ENCODE measurements at places on chromosomes 7 and 10. TPM values are rescaled to one million over a fixed set of nuclear protein-coding genes. Genes with fewer than 3 reads are reported as not detected.

DNA sequence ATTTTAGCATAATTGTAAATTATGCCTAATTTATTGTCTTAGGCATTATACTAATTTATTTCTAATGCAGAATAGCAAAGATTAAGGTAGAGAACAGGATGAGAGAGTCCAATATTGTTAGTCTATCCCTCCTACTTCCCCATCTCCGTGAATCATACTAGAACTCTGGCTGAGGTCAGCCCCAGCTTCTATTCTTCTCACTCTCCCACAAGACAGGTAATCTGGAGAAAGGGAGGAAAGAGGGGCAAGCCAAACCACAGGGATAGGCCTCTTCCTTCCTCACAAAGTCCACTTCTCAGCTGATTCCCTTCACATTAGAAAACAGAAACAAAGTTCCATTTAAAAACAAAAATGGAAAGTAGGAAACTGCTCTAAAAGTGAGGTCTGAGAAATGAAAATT is 117.5 kb upstream of the LAMB4 start:
- no peak for ATAC-seq

Gene LRCH4
- total RNA-seq = 96.4 TPM

DNA sequence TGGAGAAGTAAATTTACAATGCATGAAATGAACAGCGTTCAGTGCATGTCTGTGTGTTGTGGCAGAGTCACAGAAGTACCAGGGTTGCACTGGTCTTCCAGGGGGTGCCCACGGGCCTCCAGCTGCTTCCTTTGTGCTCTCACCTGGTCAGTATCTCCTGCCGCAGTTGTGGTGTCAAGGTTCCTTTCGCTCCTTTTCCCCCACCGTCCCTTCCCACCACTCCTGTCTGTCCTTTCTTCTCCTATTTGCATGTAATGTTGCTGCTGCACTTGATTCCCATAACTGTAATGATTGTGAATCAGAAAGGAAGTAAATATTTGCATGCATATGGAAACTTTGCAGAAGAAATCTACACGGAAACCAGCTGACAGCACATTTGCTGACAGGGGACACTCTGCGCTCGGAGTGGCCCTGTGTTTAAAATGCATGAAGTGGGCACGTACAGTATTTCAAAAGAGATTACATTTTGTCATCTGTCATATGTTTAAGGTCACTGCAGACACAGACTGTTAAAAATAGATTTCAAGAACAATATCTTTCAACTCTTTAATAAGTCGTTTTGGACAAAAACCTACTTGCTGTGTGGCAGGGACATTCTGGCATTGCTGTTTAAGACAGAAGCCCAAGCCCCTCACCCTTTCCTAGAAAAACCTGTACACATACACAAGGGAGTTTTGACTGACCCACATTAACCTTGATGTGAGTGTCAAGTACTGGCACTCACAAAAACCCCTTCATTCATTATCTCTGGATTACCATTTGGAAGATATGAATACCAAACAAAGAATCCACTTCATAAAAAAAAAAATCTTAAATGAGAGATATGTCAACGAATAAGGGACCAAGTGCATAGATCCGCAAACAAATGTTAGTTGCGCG is 336.7 kb upstream of the KLF6 start:
- peak; percentile 82 for ATAC-seq

GRCh38 chr7:155791836-155792235 is 20.4 kb downstream of the SHH start:
- ATAC-seq = no peak

Gene ZNF485
- total RNA-seq = 3.8 TPM

DNA sequence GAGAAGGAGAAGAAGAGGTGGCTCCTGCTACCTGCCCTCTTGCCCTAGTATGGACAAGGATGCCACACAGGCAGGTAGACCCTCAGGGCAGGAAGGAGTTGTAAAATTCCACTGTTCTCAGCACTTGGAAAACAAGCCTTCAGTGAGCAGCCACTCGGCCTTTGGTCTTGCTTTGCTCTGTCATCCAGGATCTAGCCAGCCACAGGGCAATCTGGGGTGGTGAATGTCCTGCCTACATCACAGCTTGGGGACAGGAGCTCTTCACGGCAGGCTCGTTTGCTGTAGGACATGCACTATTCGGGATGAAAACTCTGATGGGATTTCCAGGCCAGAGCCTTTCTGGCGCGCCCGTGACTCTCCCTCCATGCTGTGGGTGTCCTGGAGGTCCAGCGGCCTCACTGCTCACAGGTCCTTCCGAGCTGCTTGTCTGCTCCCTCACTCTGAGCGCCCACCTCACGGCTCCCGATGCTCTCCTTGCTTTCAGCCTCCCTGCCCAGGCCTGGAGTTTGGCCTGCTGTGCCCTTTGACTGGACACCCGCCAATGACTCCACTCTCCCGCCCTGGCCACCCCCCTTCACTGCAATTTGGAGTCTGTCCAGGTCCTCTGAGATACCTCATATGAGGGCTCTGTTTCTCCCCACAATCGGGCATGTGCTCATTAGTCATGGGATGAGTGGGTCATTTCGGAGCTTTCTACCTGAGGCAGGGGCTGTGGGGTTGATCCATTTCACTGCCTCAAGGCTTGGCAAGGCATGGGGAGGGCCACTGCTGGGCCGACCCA is 227.2 kb upstream of the GRB10 start:
- ATAC-seq = no peak

Gene TFPI2
- 0.42 TPM for total RNA-seq

DNA sequence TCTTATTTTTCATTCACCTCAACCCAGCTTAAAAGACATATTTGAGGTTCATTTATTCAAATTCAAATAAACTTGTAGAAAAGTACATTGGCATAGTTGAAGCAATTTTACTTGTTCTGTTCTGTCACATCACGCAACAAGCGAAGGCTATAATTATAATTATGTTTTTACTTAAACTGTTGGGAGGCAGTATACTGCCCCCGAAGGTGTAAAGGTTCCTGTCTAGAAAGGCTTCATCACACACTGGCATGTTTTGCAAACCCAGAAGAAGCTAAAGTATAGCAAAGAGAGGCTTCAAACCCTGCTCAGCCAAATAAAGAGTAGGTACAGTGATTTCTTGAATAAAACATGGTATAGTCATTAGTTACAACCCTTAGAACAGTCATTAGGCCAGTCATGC is 62.6 kb downstream of the CDCA7L start:
- no peak for ATAC-seq

DNA sequence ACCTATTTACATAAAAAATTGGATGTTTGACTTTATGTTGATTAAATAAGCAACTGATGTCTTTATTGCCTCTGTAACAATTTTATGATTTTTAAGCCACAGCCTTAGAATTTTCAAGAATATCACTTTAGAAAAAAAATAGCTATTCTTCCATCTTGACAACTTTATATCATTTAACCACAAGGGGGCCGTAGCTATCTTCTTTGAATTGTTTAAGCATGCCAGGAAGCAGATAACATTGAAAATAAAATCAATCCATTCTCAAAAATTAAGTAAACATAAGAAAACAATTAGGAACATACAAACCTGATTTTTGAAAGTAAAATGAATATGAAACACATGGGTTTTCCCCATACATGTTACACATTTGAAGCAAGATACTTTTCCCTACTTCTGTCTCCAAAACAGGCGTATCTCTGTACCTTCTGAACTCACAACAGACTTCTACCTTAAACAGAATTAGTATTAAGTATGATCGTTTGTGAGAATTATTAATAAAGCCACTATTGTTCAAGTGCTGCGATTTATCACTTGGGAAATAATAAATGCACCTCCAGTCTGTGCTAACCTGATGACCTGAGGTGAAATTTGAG is 209.0 kb downstream of the CACNA2D1 start:
- no peak for ATAC-seq

GRCh38 chr7:124681946-124682345 is 83.6 kb downstream of the GPR37 start:
- ATAC-seq = no peak

DNA sequence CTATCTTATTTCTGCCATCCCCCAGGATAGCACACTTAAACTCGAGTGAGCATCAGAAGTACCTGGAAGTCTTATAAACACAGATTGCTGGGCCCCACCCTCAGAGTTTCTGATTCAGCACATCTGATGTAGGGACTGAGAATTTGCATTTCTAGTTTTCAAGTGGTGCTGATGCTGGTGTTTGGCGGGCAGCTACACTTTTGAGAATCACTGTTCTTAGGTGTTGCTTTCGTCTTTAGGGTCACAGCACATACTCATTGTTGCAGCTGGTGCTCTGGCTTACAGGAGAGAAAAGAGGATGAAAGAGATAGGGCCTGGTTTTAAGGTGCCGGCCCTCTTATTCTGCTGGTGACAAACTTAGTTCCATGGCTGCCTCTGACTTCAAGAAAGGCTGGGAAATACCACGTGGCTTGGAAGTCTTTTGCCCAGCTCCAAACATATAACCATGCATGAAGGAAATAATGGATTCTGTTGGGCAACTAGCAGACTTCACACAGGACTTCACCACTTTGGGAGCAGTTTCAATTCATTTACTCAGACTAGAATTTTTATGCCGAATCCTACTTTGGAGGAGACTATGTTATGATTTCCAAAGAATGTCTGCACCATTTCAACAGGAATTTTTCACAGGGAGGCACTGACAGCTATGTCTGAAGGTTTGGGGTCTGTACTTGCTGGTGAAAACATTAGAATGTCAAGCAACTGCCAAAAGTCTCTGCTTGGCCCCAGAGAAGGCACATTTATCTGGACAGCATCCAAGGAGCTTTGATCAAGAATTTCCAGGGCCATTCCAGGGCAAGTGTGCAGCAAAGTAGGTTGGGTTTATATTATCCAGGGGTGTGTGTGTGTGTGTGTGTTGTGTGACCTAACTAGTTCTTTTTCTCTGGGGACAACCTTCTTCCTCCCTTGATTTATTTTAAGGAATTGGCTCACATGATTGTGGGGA is 6.9 kb upstream of the MINDY4 start:
- ATAC-seq = peak; percentile 14

Gene NYAP1
- total RNA-seq = 0.15 TPM

DNA sequence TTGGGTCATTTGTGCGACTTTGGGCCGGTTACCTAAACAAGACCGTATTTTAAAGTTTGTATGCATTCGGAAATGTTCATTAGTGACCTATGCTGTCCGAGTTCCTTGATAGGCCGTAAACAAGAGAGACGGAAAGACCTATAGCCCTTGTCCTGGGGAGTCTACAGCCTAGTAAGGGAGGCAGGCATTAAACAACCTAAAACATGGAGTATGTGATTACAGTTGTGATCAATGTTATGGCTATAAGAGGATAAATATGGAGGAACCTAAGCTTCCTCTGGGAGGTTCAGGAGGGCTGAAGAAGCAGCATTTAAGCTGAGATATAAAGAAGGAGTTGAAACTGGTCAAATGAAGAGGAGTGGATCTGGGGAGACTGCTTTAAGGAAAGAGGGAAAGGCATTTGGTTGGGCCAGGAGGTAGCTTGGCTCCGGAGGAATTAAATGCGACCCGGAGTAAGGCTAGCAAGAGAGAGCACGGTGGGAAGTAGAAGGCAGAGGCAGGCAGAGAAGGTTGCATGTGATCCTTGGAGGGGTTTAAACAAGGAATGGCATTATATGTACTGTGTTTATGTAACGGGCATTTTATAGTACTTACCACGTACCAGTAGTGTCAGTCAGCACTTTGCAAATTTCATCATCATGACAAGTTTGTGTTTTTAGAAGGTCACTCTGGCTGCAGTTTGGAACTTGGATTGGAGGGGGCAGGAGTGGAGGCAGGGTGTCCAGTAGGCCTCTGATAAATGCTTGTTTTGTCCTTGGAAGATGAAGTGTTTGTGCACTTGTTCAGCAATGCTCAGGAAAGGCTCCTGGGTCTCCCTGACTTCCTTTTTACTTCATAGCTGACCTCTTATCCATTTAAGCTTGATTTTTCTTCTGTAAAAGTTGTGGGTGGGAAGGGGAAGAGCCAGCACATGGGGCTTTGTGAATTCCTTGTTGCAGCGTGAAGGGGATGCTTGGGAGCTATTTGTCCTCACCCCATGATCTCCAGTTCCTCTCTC is 1.0 kb upstream of the AVPI1 start:
- ATAC-seq = no peak

- no peak for ATAC-seq
Observed at GRCh38 chr10:126119599-126119998, 223.2 kb downstream of the FANK1 start.

Gene FGFR2
- total RNA-seq = not detected

DNA sequence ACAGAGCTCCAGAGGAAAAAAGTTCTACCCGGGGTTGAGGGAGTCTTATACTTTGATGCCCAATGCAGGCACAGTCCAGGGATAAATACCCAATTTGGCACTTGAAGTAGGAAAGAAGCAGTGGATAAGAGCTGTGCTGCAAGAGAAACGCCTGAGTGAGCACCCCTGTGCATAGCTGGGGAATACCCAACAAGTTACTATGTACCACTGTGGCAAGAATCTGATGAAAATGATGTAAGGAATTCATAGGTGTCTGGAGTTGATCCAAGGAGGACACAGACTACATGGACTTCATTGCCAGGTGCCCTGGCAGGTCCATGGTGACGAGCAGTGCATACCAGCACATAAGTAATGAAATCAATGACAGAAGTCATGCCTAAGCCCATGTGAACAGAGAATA is 183.7 kb upstream of the FEZF1 start:
- ATAC-seq = no peak

- ATAC-seq = no peak
Observed at GRCh38 chr10:110399106-110399964, 94.6 kb upstream of the SMNDC1 start.

DNA sequence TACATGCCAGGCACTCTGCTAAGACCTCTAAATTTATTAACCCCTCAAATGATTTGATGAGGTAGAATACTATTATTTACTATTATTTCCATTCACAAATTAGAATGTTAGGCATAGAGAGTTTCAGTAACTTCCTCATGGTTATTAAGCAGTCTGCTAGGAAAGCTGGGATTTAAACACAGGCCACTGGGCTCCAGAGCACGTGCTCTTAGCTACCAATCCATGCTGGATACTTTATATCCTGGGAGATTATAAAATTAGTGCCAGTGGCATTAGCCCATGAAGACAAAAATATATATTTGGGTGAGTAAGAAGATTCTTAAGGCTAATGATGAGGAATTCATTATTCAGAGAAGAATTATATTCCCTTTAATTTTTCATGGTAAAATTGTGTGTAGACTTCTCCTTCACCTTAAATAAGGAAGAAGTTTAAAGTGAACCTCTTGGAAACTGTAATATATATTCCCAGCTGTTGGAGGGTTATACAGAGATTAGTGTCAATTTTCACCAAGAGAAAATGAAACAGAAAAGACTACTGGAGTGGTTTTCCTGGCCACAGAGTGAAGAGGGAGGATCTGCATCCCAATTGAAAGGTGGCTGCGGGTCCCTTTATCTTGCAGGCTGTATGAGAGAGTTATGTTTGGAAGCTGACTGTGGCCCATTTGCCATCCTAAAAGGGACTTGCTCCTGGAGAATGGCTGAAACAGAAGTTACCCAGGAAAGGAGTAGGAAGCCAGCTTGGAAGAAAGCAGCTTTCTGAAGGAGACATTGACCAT is 334.3 kb upstream of the TEX47 start:
- no peak for ATAC-seq
